Activated CD8-positive, alpha-beta T cell treated with anti-CD3 and anti-CD28 coated beads for 36 hours (primary cell): ENCODE measurements at places on chromosomes 11 and 22.

GRCh38 chr11:65781152-65781961, 581 bp upstream of the AP5B1 start:
- no peak for DNase-seq

GRCh38 chr11:125315079-125315740, 150.7 kb downstream of the PKNOX2 start:
- DNase-seq = no peak

- DNase-seq = no peak
Observed at GRCh38 chr11:81112718-81113117, 1620.9 kb downstream of the FAM181B start.

DNA sequence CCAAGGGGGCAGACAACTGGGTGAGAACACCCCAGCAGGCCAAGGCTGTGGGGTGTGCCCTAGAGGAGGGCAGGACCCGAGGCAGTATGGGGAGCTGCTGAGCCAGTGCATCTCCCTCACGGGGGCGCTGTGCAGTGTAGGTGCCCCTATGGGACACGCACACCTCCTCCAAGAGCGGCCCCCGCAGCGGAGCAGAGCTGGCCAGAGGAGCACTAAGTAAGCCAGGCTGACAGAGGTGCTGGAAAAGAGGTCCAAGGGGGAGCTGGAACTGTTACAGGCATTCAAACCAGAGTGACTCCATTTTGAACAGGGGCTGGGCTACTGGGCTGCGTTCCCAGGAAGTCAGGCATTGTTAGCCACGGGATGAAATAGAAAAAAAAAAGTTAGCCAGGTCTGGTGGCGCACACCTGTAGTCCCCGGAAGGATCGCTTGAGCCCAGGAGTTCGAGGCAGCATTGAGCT, 41.8 kb downstream of the TST start:
- peak; percentile 93 for DNase-seq

DNA sequence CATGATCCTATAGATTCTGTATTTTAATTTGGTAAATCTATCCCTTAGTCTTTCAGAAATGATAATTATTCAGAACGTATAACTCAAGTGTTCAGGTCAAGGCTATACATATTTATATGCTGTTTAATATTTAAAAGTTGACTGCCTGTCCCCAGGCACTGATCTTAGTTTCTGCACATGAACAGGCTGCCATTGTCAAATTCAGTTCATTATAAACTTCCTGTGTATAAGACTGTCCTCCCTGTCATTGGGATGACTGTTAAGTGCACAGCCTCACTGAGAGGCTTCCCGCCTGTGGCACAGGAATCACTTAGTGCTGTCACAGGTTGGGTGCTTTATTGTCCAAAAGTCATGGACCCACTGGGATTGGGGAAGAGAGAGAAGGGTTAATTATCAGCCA, 92.1 kb upstream of the TTC12 start:
- DNase-seq = no peak

DNA sequence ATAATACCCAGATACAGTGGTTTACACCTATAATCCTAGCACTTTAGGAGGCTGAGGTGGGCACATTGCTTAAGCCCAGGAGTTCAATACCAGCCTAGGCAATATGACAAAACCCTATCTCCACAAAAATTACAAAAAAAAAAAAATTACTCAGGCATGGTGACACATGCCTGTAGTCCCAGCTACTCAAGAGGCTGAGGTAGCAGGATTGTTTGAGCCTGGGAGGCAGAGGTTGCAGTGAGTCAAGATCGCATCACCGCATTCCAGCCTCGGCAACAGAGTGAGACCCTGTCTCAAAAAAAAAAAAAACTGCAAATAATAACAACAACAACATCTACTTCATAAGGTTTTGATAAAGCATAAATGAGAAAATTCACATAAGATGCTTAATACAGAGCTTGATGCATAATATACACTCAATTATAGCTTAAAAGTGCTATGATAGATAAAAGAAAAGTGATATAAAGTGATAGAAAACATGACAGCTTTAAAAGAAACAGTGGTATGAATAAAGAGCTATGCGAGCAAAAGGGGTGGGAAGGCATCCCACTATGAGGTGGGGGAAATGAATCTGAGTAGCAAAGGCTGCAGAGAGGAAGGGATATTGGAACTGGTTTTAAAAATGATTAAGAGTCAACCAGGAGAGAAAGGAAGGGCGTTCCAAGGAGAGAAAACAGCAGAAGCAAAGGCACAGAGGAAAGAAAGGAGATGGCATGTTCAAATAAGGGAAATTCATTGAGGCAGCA, 197.6 kb downstream of the KIF18A start:
- no peak for DNase-seq

- DNase-seq = no peak
Observed at GRCh38 chr11:117366248-117366647, 38.6 kb downstream of the CEP164 start.

- DNase-seq = peak; percentile 8
Observed at GRCh38 chr11:76918941-76919386, 58.2 kb downstream of the ACER3 start.

GRCh38 chr22:37818409-37819104, 4.6 kb upstream of the GALR3 start:
- peak; percentile 79 for DNase-seq
